ENCODE measurements at places on chromosomes 3 and 15. TPM values are rescaled to one million over a fixed set of nuclear protein-coding genes. Genes with fewer than 3 reads are reported as not detected.

DNA sequence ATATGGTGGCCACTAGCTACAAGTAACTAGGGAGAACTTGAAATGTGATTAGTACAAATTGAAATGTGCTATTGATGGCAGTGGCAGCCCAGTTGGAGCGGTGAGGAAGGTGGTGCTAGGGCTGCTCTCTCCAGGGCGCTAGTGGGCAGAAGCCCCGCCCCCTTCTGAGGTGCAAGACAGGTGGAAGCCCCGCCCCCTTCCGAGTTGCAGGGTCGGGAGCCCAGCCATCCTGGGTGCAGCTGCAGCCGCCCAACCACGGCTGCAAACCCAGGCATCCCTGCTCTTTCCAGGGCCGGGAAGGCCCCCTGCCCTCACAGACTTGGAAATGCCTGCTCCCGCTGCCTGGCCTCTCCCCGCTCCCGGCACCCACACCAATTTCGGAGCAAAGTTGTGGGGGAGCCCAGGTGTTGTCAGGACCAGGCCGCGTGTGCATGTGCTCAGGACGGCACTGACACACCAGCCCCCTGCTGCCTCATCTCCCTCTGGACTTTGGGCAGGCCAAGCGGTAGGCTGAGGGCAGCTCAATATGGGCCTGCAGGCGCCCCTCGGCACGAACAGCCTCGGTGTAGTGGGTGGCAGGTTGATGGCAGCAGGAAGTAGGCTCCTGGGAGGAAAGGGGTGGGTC is 10.0 kb downstream of the ATR start:
- peaks cover 17% of the 10 kb centered on the region for H3K36me3 ChIP-seq
- H3K4me1 ChIP-seq = no peaks in the 10 kb centered on the region
- H3K27ac ChIP-seq = no peak overlapping the region
- no peak overlapping the region for H3K4me3 ChIP-seq
- no peak for DNase-seq

DNA sequence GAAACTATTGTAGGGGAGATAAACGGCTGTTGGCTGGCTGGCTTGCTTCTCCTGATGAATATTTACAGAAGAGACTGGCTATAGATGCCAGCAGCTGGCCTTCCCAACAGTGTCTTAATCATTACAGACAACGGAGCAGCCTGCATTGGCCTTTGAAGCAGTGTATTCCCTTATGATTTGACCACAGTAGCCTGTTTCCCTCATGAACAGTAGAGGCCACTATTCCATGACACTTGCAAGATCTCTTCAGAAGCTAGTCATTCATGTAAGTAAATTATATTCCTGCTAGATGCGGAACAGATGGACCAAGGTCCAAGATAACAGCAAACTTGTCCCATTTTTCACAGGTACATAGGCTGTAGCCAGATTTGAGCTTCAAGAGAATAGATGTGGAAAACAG is 47.3 kb downstream of the TMCO5A start:
- H3K4me1 ChIP-seq = no peaks in the 10 kb centered on the region
- H3K36me3 ChIP-seq = no peaks in the 10 kb centered on the region
- no peak overlapping the region for H3K27ac ChIP-seq
- no peak overlapping the region for H3K4me3 ChIP-seq
- H3K27me3 ChIP-seq = no peaks in the 10 kb centered on the region

DNA sequence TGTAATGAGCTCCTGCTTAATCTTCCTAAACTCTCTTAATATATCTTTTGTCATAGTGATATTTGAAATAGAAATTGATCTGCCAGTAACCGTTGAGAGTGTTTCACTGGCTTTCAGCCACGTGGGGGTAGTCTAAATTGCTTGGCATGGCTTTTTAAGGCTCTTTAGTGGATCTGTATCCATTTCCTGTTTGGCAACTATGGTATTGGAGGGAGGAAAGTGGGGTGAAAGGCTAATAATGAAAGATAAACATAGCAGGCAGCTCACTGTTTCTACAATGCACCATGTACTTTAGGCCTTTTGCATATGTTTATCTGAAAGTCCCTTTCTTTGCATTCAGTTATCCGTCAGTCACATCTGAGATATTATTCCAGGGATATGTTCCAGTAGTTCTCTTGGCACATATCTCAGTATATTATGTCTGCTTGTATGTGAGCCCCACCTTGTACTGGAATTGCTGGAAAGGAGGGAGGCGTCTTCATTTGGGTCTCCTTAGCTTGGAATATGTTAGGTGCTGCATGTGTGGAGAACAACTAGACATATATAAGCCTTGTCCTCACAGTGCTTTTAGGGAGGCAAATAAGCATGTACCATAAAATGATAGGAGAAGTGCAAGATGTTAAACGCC is 10.8 kb downstream of the TOPAZ1 start:
- DNase-seq = no peak
- H3K36me3 ChIP-seq = no peaks in the 10 kb centered on the region
- no peaks in the 10 kb centered on the region for H3K4me1 ChIP-seq

- no peaks in the 10 kb centered on the region for H3K36me3 ChIP-seq
- no peaks in the 10 kb centered on the region for H3K27me3 ChIP-seq
- DNase-seq = no peak
- H3K27ac ChIP-seq = no peak overlapping the region
- no peaks in the 10 kb centered on the region for H3K4me1 ChIP-seq
- no peak overlapping the region for H3K4me3 ChIP-seq
Observed at GRCh38 chr15:52496776-52497470, 31.8 kb downstream of the MYO5A start.

- no peaks in the 10 kb centered on the region for H3K4me1 ChIP-seq
- H3K4me3 ChIP-seq = no peak overlapping the region
- no peak for DNase-seq
- H3K27ac ChIP-seq = peak overlapping the region; percentile 94
Observed at GRCh38 chr15:42493679-42494078, 1.8 kb upstream of the SNAP23 start.

GRCh38 chr3:123038751-123039150 is 11.2 kb upstream of the SEMA5B start:
- no peaks in the 10 kb centered on the region for H3K36me3 ChIP-seq
- H3K27me3 ChIP-seq = no peaks in the 10 kb centered on the region
- no peaks in the 10 kb centered on the region for H3K4me1 ChIP-seq
- DNase-seq = no peak
- no peak overlapping the region for H3K27ac ChIP-seq
- no peak overlapping the region for H3K4me3 ChIP-seq

- peaks cover 6% of the 10 kb centered on the region for H3K36me3 ChIP-seq
- no peaks in the 10 kb centered on the region for H3K27me3 ChIP-seq
- no peak for DNase-seq
- no peaks in the 10 kb centered on the region for H3K4me1 ChIP-seq
- H3K27ac ChIP-seq = no peak overlapping the region
Observed at GRCh38 chr15:24961967-24962366, 7.2 kb downstream of the SNRPN start.

Gene CCR4
- 0.23 TPM for total RNA-seq

Gene FBXO40
- 0.10 TPM for total RNA-seq

All from right lobe of liver (tissue), 6 donors.